ENCODE measurements at places on chromosomes 12 and 14.

DNA sequence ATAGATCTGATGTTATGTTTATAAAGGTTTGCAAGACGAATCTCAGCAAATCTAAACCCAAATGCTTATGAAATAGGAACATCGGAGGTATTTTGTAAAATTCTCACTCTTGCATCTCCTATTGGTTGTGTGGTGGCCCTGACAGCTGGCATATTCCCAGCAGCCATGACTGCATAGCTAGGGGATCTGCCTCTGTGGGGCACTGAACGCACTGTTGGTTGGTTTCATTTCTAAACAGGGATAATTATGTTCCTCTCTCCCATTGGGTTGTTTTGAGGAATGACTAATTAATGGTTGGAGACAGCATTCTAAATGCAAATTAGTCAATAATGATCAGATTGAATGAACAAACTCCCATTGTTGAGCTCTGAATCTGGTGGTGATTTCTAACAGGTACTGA, 2.7 kb upstream of the BEST3 start:
- DNase-seq = no peak

- DNase-seq = no peak
Measured at GRCh38 chr14:59195912-59196311, 7.4 kb downstream of the DAAM1 start.

DNA sequence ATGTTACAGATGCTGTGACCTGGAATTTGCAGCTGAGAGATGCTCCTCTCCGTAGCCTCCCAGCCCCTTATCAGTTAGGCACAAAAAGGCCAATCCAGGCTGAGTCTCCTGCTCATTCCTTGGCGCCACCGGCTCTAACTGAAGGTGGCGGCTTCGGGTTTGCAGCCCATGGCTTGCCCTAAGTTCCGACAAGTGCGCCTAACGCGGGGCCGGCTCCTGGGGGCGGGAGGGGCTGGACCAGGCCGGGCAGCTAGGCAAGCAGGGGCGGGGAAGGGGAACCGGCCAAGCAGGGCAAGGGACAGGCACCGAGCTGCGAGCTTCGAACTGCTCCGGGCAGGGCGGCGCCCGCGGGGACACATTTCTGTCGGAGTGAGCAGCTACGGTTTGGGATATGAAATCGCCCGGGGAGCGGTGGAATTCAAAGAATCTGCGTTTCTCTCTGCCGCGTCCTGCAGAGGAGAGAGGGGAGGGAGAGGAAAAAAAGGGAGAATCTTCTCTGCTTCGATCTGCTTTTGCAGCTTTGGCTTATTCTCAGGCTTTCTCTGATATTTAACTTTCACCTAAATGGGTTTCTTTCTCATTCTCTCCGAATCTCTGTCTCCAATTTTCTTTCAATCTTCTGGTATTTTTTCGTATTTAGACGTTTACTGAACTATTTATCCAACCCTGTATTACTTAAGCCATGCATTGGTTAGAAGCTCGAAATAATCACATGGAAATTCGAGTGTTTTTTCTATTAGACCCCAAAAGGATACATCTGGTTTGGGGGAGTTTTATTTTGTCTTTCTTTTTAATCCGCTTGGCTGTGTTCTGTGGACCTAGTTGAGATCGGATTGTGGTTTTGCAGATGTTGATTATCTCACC, 1.6 kb upstream of the HOXC12 start:
- DNase-seq = no peak

DNA sequence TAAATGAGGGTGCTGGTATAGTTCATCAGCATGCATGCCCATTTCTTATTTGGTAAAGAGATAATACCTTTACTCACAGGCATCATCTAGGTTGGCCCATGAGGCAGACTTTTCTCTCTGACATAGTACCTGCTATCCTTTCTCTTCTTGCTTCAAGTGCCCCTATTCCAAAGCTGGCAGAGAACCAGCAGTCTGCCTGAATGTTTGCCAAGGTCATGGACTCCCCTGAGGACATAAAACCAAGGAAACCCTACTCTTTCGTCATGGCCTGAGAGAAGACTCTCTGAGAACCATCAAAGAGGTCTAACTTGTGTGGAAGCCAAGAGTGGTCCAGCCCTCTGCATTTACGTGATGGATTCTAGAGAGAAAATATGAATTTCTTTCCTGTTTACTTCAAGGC, 11.9 kb downstream of the PPP1R36 start:
- no peak for DNase-seq

DNA sequence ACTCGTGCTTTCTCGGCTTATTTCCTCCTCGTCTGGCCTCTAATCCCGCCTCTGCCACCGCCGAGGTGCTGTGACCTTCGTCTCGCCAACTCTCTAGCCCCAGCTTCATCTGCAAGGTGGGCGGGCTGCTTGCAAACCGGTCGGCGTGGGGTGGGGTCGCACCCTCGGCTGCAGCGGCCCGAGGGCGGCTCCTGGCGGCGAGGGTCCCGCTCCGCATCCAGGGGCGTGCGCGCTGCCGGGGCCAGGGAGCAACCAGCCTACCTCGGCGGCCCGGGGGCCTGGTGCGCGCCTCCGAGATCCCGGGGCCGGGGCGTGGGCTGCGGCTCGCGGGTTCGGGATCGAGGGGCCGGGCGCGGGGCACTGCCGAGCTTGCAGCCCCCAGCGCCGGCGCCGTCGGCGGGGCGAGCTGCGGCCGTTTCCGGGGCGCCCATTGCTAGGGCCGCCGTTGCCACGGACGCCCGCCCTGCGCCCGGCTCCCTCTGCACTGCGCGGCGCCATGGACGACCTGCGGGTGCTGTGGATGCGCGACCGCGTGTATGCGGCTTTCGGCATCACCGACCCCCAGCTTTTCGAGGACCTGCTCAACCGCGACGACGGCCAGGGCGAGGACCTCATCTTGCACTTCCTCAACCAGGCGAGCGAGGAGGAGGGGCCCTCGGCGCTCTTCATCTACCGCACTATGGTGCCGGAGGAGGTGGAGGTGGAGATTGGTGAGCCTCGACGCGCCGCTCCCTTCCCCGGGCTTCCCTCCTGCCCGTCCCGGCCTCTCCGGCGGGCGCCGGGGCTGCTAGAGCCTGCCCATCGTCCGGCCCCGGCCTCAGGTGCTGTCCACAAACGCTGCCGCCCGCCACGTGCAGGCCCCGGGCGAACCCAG, at the start of gene DNAH10:
TSS of gene DNAH10 (plus strand) at position 461 of the 874 bp plus-strand sequence. CDS start at position 497, 36 bp downstream.
- DNase-seq = peak; percentile 53

DNA sequence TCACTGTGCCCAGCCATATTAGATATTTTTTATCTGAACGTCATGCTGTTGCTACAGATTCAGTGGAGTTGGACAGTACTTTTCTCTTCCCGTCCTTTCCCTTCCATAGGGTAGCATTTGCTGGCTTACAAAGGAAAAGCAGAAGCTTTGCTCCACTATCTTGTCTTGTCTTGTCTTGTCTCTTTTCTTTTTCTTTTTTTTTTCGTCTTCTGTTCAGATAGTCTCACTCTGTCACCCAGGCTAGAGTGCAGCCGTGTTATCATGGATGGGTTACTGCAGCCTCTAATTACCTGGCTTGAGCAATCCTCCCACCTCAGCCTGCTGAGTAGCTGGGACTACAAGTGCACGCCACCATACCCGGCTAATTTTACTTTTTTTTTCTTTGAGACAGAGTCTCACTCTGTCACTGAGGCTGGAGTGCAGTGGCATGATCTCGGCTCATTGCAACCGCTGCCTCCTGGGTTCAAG, 21.1 kb downstream of the OR10G3 start:
- DNase-seq = no peak

- DNase-seq = no peak
Measured at GRCh38 chr12:94437303-94437702, 22.4 kb downstream of the CEP83 start.

- peak; percentile 93 for DNase-seq
Measured at GRCh38 chr12:46370792-46371717, 1.5 kb downstream of the SLC38A2 start.

- DNase-seq = peak; percentile 34
Measured at GRCh38 chr14:64817631-64818030, 62.1 kb downstream of the SPTB start.

DNA sequence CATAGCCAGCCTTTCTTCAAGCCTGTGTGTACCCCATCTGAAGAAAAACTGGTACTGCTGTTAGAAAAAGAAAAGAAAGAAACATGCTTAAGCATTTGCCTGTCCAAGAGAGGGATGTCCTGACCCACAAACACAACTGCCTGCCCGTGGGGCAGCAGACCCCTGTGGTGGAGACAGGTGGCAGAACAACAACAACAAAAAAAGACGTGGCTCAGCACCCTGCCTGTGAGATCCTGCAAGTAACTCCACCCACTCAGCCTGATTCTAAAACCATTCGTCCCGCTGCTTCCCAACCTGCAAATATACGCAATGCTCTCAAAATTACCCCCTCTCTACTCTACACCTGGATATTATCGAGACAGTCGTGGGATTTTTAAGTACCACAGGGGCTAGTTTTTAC, 64.9 kb upstream of the ZDHHC17 start:
- no peak for DNase-seq

DNA sequence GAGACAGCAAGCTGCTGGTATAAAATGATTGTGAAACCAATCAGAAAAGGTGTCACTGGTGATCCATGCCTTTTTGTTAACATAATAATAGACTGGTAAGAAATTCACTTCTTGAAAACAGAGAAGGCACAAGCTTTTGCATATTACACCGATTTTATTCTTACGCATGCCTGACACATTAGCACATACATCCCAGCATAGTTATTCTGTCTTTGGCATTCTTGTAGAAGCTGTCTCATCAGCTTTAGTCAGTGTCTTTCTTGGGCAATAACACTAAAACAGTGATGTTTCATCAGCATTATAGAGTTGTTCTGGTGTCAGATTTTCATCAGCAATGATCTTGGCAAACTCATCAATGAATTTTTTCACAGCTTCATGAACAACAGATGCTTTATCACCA, 283.4 kb upstream of the TMTC1 start:
- no peak for DNase-seq

GRCh38 chr12:13120413-13120812, 16.9 kb upstream of the GSG1 start:
- no peak for DNase-seq

DNA sequence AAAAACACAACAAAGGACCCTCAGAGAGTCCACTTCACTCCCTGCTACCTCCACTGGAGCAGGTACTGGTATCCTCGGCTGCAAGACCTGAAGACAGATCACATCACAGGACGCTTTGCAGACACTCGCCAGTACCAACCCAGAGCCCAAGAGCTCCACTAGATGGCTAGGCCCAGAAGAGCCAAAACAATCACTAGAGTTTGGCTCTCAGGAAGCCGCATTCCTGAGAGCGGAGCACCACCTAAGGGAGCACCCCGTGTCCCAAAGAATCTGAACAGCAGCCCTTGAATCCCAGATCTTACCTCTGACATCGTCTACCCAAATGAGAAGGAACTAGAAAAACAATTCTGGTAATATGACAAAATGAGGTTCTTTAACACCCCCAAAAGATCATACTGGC, 399.8 kb downstream of the RAD51B start:
- DNase-seq = no peak

DNA sequence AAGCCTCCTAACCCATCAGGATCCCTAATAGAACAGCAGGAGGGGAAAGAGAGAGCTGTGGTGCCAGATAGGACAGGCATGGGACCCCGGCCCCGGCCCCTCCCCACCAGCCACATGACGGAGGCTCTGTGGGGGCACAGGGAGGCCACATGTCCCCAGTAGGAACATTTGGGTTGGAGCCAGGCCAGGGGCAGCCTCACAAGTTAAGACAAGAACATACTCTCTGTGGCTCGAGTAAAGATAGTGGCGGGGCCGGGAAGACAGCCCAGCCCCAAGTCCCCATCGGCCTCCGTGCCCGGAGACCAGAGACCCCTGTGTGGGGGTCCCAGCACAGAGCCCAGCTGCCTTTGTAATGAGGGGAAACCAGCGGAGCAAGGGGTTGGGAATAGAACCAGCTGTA, 78.6 kb upstream of the GALNT9 start:
- no peak for DNase-seq

DNA sequence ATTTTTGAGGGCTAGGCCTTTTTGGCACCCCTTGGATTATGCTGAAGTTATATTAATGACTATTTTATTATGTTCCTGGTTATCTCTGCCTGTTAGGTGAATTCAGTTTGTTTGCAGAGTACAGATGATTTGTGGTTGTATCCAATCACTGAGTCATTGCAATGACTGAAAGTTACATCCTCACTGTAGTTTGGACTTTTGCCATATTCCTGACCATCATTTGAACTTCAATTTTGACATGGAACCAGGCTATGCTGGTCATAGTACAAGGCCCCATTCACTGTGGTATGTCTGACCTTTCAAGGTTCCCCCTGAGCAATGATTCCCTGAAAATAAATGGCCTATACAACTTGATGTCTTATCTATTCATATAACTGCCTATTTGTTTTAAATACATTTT, 621.0 kb downstream of the CCER1 start:
- no peak for DNase-seq

- DNase-seq = no peak
Measured at GRCh38 chr12:123445388-123446332, 9.2 kb upstream of the RILPL2 start.

DNA sequence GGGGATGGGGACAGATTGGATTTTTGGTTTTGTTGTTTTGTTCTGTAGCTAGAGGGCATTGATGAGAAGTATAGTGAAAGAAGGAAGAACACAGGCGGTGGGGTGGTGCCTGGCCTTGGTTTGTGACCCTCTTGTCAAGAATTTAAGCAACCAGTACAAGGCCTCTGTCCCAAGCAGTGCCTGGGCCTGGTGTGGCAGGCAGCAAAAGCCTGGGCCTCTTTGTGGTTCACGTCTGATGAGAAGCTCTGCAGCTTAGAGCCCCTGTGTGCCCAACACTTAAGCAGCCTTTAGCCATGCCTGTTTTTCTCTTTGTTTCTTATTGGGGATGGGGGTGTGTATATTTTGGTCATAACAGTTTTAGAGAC, 98.0 kb downstream of the PPP2R5C start:
- no peak for DNase-seq

GRCh38 chr14:99575043-99576023, 28.7 kb downstream of the CCDC85C start:
- DNase-seq = no peak

- no peak for DNase-seq
Measured at GRCh38 chr14:98701377-98701776, 570.6 kb downstream of the BCL11B start.

DNA sequence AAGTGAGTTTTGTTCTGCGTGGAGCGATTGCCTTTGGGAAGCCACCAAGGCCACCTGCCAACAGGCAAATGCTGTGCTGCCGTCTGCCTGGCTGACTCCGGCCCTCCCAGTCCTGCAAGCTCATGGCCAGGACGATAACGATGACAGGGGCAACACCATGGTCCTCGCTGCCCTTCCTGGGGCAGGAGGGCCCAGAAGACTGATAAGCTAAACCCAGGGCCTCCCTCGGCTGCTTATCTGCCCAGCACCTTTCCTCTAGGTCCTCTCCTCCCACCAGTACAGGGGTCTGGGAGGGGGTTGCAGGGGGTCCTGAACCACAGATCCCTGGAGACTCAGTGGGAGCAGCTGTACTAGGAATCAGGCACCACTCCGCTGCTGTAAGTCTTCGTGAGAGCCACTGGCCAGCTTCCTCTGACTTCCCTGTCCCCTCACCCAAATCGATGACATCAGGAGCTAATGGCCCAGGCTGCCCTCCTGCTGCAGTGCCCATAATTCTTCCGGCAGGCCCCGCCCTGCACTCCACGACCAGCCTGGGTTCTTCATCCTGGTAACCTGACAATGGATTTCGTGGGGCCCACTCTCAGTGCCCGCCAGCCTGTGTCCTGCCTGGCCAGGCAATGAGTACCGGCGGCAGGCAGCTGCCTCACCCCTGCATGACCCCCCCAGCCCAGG, 5.1 kb downstream of the ANKRD9 start:
- peak; percentile 27 for DNase-seq

Measured in femur (tissue), 1 donor.